Right hindlimb (tissue), 1 donor: ENCODE measurements at places on chromosomes 7 and 10.
A peak's percentile ranks its signal among the peaks of the same experiment; 100 is the strongest.

DNA sequence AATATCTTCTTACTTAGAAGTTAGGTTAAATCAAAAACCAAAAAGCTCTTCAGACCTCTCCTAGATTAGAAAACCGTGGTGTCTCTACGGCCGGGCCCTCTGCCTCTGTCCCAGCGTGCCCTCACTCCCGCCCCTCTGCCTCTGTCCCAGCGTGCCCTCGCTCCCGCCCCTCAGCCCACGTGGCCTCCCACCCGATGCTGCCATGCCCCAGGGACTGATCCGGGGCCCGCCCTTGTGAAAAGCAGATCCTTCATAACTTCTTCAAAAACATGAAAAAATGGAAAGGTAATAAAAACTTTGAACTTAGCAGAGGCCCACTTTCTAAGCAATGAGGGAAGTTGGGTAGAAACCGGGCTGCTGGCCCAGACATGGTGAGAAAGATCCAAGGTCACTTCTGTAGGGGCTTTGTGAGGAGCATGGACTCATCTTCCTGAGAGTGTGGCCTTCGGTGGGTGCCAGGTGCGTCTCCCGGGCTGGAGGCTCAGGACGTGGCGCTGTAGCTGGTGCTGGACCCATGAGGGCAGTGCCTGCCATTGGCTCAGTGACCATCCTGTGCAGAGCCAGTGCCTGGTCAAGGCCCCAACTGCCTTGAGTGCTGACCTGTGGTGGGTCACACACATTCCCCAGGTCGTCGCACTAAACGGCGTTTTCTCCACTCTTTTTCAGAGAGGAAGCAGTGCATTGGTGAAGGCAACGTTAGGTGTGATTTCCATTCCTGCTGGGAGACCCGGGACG is 4.9 kb upstream of the DPYSL4 start:
- DNase-seq, result no peak

DNA sequence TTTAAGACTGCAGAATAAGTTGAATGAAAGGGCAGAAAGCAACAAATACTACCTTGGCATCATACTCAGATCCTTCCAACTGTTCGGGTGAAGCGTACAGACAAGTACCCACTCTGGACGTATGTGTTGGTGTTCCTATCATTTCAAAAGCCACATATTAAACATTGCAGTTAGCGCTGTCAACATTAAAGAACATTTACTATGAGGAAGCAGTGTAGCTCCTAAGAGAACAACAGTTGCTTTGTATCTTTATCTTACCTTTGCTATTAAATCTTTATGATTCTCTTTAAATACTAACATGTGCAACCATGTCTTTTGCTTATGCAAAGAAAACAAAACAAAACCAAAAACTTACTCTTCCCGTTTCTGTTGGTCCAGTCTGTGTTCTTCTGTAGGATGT is 2.6 kb upstream of the ANKRD61 start:
- no peak for DNase-seq

DNA sequence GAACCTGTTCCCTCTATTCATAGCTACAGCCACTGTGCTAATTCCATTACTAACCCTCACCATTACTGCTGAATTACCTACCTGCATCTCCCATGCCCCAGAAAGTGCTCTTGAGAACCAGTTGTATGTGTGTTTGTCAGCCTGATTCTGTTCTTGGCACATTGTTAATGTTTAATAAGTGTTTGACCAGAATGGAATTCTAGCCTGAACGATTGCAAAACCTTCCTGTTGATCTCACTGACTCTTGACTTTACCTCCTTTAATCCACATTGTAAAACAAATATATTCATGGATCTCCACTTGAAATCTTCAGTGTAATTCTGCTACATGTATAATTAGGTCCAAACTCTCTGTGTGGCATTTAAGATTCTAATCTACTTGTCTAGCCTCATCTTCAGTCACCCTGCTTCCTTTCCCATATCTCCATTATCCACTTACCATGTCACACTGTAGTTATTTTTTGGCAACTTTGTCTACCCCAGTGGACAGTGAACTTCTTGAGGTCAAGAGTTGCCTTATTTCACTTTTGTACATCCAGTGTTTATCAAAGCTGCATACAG is 4.9 kb downstream of the ZNF277 start:
- no peak for DNase-seq

DNA sequence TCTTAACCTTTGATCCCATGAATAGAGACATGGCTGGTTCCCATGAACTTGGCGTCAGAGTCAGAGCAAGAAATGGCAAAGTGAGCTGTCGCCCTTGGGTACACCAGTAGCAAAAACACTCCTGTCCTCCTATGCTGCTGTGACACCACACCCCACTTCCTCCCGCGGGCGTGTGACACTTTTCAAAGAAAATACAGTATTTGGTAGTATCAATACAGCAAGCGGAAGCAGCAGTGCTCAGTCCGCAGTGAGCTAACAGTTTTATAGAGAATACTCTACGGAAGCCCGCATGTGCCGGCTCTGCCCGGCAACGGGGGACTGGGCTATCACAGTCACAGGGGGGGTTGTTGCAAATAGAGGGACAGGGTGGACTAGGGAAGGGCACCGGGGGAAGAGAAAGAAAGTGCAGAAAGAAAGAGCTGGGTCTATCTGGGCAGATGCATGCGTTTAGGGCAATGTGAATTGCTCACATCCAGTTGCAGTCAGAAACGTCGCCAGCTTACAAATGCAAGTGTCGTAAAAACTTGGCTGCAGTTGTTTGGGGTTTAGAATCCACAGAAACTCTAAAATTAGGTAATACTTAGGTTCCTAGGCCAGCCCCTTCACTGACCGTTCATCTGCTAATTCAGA is 49.8 kb downstream of the PRKCQ start:
- no peak for DNase-seq

DNA sequence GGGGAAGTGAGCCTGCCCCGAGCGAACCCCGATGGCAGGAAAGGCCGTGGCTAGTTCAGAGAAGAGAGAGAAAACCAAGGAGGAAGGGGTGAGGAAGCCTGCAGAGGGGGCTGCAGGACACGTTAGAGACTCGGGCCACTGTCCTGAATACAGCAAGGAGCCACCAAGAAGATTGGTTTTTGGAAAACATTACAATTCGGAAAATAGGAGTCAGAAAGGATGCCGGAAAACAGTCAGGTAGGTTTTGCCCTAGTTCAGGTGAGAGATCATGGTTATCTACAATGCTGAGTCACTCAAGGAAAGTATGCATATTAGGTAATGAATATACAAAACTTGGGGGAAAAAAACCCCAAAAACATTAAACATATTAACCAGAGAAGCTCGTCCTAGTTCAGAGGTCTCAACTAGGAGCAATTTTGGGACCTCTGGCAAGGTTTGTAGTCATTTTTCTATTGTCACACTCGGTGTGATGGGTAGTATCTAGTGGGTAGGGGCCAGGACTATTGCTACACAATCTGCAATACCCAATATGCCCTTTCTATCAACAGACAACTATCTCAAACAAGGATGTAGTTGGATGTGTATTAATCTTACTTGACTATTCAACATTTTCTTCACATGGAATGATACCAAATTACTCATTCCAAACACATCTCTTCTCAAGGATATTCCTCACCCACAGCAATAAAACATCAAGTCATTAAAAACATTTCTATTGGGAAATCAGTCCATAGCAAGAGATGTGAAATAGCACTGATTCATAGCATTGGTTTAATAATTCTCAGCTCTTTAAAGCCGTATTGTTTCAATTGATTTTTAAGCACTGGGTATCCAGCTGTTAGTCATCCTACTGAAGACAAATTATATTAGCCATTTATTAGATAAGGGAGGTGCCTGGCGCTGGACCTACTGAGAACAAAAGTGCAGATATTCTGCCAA is 74.4 kb upstream of the RSU1 start:
- peak; percentile 61 for DNase-seq
